ENCODE measurements at places on chromosomes 3 and 15. TPM values are rescaled to one million over a fixed set of nuclear protein-coding genes. Genes with fewer than 3 reads are reported as not detected.

- no peak for DNase-seq
Measured at GRCh38 chr3:25259871-25260270, 168.2 kb upstream of the RARB start.

GRCh38 chr3:194870394-194871110 lies 184.9 kb downstream of the FAM43A start:
- DNase-seq, result no peak

Gene MBD4
- 48.4 TPM for total RNA-seq

GRCh38 chr3:140765246-140765645 lies 87.4 kb downstream of the TRIM42 start:
- no peak for DNase-seq

GRCh38 chr15:66772604-66773128 lies 70.6 kb downstream of the SMAD6 start:
- DNase-seq, result no peak

GRCh38 chr3:196236223-196236622 lies 19.9 kb downstream of the SLC51A start:
- DNase-seq, result no peak

- DNase-seq, result no peak
Measured at GRCh38 chr3:58924578-58924977, 125.2 kb downstream of the CFAP20DC start.

Gene TEX55
- total RNA-seq, result not detected

GRCh38 chr15:98416222-98416855 lies 232.0 kb upstream of the IGF1R start:
- DNase-seq, result no peak

Gene CMTM8
- 4.1 TPM for total RNA-seq

DNA sequence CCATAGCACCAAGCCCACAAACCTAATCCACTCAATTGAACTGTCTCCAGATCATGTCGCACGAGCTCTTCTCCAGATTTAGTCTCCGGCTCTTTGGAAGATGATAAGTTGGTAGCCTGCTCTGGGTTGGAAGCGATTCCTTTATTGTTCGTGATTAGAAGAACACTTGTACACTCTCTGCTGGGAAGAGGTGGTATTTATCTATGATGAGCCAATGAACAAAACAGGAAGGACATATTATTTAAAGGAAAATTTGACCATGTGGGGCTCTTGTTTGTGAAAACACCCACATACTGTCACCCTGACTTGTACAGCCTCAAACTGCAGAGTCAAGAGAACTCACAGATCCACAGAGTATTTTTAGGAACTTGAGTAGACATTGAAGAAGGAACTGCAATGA lies 54.4 kb downstream of the MYZAP start:
- DNase-seq, result no peak

- no peak for DNase-seq
Measured at GRCh38 chr15:75151214-75152128, 50.2 kb upstream of the C15orf39 start.

DNA sequence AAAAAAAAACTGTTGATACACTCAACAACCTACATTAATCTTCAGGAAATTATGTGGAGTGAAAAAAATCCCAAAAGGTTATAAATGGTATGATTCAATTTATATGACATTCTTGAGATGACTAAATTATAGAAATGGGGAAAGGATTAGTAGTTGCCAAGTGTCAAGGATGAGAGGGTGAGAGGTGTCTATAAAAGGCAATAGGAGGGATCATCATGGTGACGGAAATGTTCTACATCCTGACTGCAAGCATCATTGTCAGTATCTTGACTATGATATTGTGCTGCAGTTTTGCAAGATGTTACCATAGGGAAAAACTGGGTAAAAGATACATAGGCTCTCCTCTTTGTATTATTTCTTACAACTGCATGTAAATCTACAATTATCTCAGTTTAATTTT lies 125.6 kb downstream of the FRMD5 start:
- no peak for DNase-seq

All from thymus (tissue), 14 donors.